PC-9 (cell line): ENCODE measurements at places on chromosomes 13 and 19. TPM values are rescaled to one million over a fixed set of nuclear protein-coding genes. Genes with fewer than 3 reads are reported as not detected.

CRX gene
- not detected in 2 replicates for total RNA-seq

CCDC122 gene
- 7.4 and 7.9 TPM in 2 replicates for total RNA-seq

TUBA3C gene
- total RNA-seq, result not detected in 2 replicates

GRCh38 chr19:5799247-5800241, 5.3 kb upstream of the NRTN start:
- DNase-seq, result no peak
- no peak overlapping the region for H3K4me3 ChIP-seq
- no peaks in the 10 kb centered on the region for H3K4me1 ChIP-seq
- no peaks in the 10 kb centered on the region for H3K36me3 ChIP-seq

FUT2 gene
- 8.7 and 9.6 TPM in 2 replicates for total RNA-seq

DNA sequence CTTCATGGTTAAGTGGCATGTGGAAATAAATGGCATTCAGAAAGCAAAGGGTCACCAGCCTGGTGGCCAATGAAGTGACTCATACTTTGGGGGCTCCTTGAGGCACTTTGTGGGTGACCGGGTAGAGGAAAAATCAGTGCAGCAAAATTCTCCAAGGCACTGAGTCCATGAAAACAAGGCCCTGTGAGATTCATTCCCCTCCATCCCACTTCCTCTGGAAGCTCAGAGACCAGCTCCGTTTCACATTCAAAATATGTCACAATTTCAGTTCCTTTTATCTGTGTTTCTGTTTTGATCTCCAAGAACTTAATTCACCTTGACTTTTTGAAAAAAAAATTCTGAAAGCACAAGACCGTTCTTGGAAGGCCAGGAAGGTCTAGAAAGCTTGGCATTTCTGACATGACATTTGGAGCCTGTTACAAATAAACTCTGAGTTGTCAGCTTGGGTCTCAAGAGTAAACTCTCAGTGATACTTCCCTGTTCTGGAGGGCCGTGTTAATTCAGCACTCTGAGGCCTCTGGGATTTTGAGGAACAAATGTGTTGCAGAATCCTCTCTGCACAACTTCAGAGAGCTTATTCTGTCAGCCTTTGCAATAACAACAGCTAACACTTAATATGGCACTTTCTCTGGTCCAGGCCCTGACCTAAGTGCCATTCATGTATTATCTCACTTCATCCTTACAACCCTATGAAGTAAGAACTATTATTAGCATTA, 6.8 kb downstream of the CYSLTR2 start:
- no peaks in the 10 kb centered on the region for H3K27me3 ChIP-seq
- no peak overlapping the region for H3K4me3 ChIP-seq
- no peak for DNase-seq
- no peaks in the 10 kb centered on the region for H3K4me1 ChIP-seq

- no peak overlapping the region for H3K4me3 ChIP-seq
- no peaks in the 10 kb centered on the region for H3K36me3 ChIP-seq
- H3K4me1 ChIP-seq, result no peaks in the 10 kb centered on the region
- no peaks in the 10 kb centered on the region for H3K27me3 ChIP-seq
- no peak overlapping the region for H3K27ac ChIP-seq
Measured at GRCh38 chr13:34421347-34421719, 520.7 kb upstream of the NBEA start.

DNA sequence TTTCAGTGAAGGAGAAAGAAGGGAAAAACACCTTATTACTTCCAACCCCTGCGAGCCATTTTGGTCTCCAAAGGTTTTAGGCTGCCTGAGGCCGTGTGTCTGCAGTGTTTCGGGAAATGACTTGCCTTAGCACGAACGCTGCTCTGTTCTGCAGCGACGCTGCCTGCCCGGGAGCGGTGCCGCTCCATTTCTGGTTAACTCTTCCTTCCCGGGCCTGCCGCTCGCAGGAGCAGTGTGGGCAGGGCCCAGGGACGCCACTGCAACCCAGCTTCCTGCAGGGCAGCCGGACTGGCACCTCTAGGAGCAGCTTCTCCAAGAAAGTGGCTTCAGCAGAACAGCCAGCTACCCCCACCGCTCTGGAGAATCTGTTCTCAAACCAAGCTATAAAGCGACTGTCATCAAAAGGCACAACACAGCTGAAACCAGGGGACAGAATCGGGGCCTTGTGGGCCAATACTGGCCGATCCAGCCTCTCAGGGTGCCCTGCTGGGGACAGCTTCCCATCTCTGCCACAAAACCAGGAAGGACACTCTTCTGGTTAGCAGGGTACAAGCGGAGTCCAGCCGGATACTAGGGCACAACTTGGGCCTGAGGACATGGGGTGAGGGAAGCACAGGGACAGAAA, 72.2 kb downstream of the KCTD15 start:
- peaks cover 61% of the 10 kb centered on the region for H3K27me3 ChIP-seq
- no peaks in the 10 kb centered on the region for H3K4me1 ChIP-seq
- H3K4me3 ChIP-seq, result no peak overlapping the region
- no peak for DNase-seq

ZNF541 gene
- not detected in 2 replicates for total RNA-seq

DNA sequence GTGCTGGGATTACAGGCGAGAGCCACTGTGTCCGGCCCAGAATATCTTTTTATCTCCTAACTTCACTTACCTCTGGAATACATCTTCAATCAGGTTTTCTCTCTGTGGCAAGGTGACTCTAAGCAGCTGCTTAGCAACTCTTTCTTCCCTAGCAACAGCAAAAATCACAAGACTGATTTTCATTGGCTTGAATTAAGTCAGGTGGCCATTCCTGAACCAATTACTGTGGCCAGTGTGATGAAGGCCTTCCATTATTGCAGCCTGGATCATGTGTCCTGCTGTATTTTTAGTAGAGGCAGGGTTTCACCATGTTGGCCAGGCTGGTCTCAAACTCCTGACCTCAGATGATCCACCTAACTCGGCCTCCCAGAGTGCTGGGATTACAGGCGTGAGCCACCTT, 9.0 kb upstream of the LTBP4 start:
- no peaks in the 10 kb centered on the region for H3K36me3 ChIP-seq
- H3K27me3 ChIP-seq, result peaks cover under 1% of the 10 kb centered on the region
- no peak overlapping the region for H3K4me3 ChIP-seq
- H3K4me1 ChIP-seq, result peaks cover under 1% of the 10 kb centered on the region; the same call in 1 of the 2 replicates

A1BG gene
- total RNA-seq, result 2.5 and 4.5 TPM in 2 replicates

PEAK3 gene
- total RNA-seq, result not detected in 2 replicates

- H3K27ac ChIP-seq, result no peak overlapping the region
- no peaks in the 10 kb centered on the region for H3K36me3 ChIP-seq
- no peaks in the 10 kb centered on the region for H3K27me3 ChIP-seq
- no peaks in the 10 kb centered on the region for H3K4me1 ChIP-seq
Measured at GRCh38 chr19:4660993-4661392, 9.1 kb downstream of the MYDGF start.

- H3K4me1 ChIP-seq, result no peaks in the 10 kb centered on the region
- H3K27ac ChIP-seq, result no peak within 1 kb of the TSS
- H3K4me3 ChIP-seq, result no peak within 1 kb of the TSS
- peaks cover 46% of the 10 kb centered on the region for H3K27me3 ChIP-seq
- DNase-seq, result no peak
- no peaks in the 10 kb centered on the region for H3K36me3 ChIP-seq
Measured at GRCh38 chr19:44529536-44529935, at the start of gene CEACAM20. TSS of gene CEACAM20 (minus strand) at chr19:44529675. CDS start at chr19:44529509, 166 bp downstream.

ZNF844 gene
- total RNA-seq, result 4.9 and 6.6 TPM in 2 replicates

DNA sequence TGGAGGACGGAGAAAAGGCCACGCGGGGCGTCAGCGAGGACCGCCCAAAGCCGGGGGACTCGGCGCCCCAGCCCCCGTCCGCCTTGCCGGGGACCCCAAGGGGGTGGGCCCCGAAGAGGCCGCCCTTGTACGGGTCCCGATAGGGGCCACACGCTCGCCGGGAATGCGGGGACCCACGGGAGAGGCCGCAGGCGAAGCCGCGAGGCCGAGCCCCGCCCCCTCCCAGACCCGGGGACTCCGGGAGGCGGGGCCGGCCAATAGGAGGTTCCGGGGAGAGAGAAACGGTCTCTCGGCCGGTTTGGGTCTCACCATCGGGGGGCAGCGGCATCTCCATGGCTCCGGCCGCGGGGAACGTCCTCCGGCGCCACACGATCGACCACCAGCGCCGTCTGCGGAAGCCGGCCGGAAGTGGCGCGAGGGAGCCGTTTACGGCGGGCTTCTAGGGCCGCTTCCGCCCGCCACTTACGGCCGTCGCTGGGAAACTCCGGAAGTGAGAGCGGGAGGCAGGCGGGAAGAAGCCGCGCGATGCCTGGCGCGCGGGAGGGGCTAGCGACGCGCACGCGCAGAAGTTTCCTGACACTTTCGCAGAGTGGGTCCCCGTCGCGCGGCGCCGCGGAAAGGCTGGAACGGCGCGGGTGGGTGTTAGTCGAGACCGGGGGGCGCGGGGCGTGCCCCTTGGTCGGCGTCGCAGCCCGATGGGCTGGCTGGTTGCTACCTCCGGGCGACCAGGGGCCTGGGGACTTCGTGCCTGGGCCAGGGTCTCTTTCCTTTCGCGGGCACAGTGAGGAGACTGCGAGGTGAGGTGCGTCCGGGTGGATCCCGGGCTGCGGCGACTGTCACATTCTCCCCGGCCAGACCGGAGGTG, at the start of gene CHERP:
CHERP (minus strand) TSS at position 393 of the 865 bp plus-strand sequence; CDS start at position 334, 59 bp downstream.
- no peaks in the 10 kb centered on the region for H3K27me3 ChIP-seq
- H3K4me1 ChIP-seq, result peaks cover 17% of the 10 kb centered on the region
- H3K4me3 ChIP-seq, result peak within 1 kb of the TSS; percentile 95
- H3K27ac ChIP-seq, result peak within 1 kb of the TSS; percentile 40

DNA sequence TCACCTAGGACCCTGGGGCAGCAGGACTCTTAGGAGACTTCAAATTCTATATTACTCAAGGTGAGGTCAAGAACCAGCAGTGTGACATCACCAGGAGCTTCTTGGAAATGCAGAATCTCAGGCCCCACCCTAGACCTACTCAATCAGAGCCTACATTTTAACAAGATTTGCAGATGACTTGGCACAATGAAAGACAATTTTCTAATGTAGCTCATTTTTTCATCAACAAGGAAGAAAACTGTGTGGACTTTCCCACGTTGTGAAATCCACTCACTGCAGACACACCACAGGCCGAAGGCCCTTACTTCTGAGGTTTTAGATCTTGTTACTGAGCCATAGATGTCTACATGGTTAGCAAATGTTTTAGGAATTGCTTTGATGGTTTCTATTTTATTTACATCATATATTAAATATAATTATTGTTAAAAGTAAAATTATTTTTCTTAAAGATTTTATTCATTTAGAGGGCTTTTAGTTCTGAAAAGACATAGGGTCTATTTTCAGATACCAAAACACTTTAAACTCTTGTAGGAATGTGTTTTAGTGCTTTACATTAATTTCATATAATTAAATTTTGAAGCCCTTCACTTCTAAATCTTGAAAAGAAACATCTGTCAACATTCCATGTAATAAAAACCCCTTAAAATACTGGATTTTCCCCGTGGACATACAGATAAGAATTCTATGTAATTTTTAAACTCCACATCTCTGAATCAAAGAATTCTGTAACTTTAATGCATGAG, 18.5 kb upstream of the STARD13 start:
- no peaks in the 10 kb centered on the region for H3K4me1 ChIP-seq
- H3K27me3 ChIP-seq, result no peaks in the 10 kb centered on the region
- no peaks in the 10 kb centered on the region for H3K36me3 ChIP-seq
- no peak overlapping the region for H3K4me3 ChIP-seq
- H3K27ac ChIP-seq, result no peak overlapping the region

GRCh38 chr19:50717026-50717723, 2.4 kb downstream of the SHANK1 start:
- no peaks in the 10 kb centered on the region for H3K36me3 ChIP-seq
- no peak for DNase-seq
- H3K27me3 ChIP-seq, result peaks cover 64% of the 10 kb centered on the region
- H3K4me1 ChIP-seq, result no peaks in the 10 kb centered on the region

DNA sequence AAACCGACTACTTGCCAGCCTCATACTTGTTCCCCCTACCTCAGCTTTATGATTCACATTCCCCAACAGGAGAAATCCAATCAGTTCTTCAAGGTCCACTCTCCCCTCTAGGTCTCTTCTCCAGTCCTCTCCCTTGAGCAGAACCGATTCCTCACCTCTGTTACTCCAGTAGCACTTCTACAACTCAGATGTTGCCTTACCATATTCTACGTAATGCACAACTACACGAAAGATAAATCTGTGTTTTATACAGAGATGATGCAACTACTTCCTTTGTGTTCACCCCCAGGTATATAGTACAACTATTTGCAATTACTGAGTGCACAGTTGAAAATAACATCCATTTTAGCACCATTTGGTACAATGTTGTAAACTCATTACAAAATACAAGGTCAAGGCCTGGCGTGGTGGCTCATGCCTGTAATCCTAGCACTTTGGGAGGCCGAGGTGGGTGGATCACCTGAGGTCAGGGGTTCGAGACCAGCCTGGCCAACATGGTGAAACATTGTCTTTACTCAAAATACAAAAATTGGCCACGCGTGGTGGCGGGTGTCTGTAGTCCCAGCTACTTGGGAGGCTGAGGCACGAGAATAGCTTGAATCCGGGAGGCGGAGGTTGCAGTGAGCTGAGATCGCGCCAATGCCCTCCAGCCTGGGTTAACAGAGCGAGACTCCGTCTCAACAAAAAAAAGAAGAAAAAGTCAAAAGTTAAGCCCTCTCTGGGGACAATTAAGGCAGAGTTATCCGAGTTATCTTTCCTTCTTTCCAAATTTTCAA, 2.8 kb upstream of the WBP4 start:
- peak overlapping the region; percentile 98; the same call in 1 of the 2 replicates for H3K27ac ChIP-seq
- no peaks in the 10 kb centered on the region; the same call in 1 of the 2 replicates for H3K36me3 ChIP-seq
- no peaks in the 10 kb centered on the region for H3K27me3 ChIP-seq
- H3K4me3 ChIP-seq, result peak overlapping the region; percentile 79
- no peak for DNase-seq

- H3K27ac ChIP-seq, result no peak overlapping the region
- DNase-seq, result no peak
- no peaks in the 10 kb centered on the region for H3K4me1 ChIP-seq
- 0 out of 2 replicates have a peak, but pooled peaks cover 3% of the 10 kb centered on the region for H3K27me3 ChIP-seq
- H3K36me3 ChIP-seq, result no peaks in the 10 kb centered on the region
- H3K4me3 ChIP-seq, result no peak overlapping the region
Measured at GRCh38 chr19:49507803-49508494, 4.5 kb upstream of the FCGRT start.

RFPL4A gene
- not detected in 2 replicates for total RNA-seq

TMEM272 gene
- not detected in 2 replicates for total RNA-seq

CEACAM7 gene
- not detected in 2 replicates for total RNA-seq

RNF17 gene
- total RNA-seq, result not detected in 2 replicates

EGLN2 gene
- 78.4 and 78.5 TPM in 2 replicates for total RNA-seq

DNA sequence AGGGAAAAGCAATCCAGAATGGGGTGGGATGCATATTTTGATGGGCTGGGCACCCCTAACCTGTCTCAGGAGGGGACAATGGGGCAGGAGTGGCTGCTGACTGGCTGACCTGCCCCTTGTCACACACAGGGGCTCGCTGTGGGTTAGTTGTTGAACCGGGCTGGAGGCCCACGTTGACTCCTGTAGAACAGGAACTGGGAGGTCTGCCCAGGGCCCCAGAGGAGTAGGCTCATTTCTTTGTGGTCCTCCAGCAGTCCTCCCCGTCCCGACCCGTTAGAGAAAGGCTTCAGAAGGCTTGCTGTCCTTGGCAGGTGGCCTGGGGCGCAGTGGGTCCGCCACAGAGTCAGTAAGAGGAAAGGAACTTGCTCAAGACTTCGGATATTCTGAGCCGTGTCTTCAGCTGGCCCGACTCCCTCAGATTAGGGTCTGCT, 70.1 kb downstream of the COL4A1 start:
- no peak overlapping the region for H3K4me3 ChIP-seq
- no peaks in the 10 kb centered on the region for H3K36me3 ChIP-seq
- H3K27me3 ChIP-seq, result no peaks in the 10 kb centered on the region
- H3K27ac ChIP-seq, result no peak overlapping the region

- no peaks in the 10 kb centered on the region for H3K36me3 ChIP-seq
- no peak overlapping the region for H3K4me3 ChIP-seq
- H3K27me3 ChIP-seq, result peaks cover 29% of the 10 kb centered on the region
- H3K27ac ChIP-seq, result no peak overlapping the region
- H3K4me1 ChIP-seq, result no peaks in the 10 kb centered on the region
Measured at GRCh38 chr13:27712421-27712820, 79.9 kb upstream of the GSX1 start.

APC2 gene
- 1.6 and 2.7 TPM in 2 replicates for total RNA-seq

ZNF799 gene
- 2.5 and 2.9 TPM in 2 replicates for total RNA-seq

GARIN5A gene
- 3.7 and 7.3 TPM in 2 replicates for total RNA-seq
